Activated CD8-positive, alpha-beta memory T cell treated with anti-CD3 and anti-CD28 coated beads for 1 hour (primary cell): ENCODE measurements at places on chromosomes 12 and 14.

GRCh38 chr12:100348657-100349454 lies 8.0 kb upstream of the SLC17A8 start:
- DNase-seq: no peak

- DNase-seq: no peak
These were observed 108.0 kb upstream of the MAX start for GRCh38 chr14:65210118-65210821.

DNA sequence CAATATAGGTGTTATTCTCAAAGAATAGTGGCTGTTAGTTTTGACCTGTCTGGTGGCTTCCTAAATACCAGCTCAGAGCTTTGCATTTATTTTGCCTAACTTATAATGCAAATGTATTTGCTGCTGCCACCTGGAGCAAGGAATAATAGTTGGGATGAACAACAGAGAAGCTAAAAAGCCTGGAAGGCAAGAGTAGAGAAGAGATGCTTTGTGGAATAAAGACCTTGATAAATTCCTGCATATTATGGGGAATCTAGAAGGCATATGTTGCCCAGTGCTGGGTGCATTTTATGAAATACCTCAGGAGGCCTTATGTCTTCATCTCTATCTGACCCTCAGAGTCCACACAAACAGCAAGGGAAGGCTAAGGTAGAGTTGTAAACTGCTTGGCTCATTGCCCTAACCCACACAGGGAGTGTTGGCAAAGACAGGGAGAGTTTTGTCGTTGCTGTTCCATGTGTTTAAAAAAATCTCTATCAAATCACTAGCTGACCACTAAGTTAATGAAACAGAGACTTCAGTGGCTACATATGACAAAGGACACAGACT lies 53.7 kb upstream of the SCAF11 start:
- DNase-seq: no peak

DNA sequence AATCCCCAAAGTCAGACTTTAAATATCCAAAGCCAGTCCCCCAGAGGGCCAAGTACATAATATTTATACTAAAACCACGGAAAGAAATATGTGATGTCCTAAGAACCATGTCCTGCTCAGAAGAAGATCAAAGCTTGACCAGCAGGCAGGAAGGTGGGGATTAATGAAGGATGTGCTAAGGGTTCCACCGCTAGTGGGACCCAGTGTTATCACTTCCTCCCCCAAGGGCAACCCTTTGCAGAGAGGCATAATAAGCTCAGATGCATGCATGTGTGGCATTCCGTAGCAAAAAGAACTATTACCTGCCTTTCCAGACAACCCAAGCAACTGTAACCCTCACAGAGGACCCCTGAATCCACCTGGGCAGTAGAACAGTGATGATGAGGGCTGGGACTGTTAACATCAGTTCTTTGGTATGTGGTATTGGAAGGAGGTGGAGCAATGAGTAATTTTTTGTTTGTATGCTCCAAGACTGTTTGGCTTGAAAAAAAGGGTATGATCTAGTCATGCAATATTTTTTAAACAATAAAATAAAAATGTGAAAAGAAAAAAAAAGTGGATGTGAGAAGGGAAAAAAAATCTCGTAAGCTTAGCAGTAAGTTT lies 71.7 kb upstream of the ETV6 start:
- DNase-seq: no peak

DNA sequence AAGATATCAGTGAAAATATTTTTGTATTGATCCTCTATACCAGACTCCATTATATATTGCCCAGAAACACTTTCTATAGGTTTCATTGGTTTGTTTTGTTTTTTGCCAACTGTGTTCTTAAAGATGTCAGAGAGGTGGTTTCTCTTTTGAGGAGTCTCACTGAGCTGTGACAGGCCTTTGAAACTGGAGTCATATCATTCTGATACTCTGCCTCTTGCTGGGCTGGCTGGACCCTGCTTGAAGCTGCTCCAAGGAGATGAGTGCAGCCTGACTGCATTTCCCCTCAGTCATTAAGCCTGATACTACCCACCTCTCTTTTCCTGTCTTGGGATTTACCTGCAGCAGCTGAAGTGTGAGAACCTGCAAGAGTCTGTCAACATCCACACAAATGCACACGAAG lies 16.4 kb upstream of the TAS2R30 start:
- no peak for DNase-seq

GRCh38 chr12:26287671-26288381 lies 92.5 kb downstream of the SSPN start:
- DNase-seq: no peak

DNA sequence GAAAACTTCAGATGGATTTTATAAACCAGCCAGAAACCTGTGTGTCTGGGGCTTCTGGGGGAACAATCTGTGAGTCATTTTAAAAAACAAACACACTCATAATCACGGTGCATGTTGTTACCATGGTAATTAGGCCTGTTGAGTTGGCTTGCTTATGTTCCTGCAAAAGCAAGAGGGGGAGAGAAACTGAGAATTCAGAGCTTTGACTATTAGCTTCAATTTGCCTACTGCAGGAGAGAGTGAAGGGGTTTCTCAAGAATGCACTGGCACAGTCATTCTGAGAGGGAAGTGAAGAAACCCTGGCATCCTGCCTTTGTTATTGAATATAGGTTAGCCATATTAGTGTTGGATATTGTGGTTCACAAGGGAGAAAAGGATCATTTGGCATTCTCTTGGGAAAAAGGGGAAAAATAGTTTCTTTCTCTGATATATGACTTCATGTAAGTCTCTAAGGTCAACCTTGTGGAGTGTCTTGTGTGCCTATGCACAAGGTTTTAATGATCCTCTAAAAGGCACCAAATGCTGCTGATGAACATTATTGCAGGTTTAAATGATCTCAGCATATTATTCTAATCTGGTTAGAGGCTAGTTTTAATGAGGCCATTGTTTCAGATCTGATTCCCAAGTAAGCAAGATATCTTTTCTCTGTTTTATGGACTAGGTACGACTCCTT lies 12.9 kb downstream of the GNG2 start:
- no peak for DNase-seq

GRCh38 chr14:89146274-89146673 lies 270.8 kb downstream of the FOXN3 start:
- no peak for DNase-seq

DNA sequence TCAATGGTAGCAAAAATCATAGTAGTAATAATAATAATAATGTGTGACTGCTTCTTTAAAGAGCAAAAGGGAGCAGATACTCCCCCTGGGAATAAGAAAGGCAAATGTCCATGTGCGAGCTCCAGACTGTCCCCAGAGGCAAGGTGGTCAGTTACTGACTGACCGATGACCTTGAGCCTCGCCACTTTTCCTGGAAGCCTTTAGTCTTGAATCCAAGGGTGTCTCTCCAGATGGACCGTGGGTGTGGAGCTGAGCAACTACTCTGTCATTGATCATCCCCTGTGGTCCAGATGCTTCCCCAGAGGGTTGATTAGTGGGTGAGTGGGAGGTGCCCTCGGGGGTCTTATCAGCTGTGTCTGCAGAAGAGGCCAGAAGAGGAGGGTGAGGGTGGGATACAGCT lies 418.5 kb upstream of the TBX3 start:
- DNase-seq: no peak

DNA sequence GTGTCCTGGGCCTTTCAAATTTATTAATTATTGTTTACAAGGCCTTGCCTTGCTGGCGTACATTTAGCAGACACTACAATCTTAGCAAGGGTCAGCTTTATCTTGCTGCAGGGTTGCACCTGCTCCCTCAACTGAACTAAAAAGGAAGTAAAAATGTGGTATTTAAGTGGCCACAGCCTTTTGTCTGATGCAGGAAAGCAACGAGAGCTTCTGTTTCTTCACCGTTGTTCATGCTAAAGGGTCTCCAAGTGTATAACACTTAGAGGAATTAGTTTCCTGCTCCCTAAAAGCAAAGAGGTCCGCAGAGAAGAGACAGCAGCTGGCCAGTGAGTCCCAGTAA lies 62.8 kb upstream of the EGLN3 start:
- no peak for DNase-seq

GRCh38 chr14:94615823-94616570 lies 3.8 kb downstream of the SERPINA3 start:
- no peak for DNase-seq

DNA sequence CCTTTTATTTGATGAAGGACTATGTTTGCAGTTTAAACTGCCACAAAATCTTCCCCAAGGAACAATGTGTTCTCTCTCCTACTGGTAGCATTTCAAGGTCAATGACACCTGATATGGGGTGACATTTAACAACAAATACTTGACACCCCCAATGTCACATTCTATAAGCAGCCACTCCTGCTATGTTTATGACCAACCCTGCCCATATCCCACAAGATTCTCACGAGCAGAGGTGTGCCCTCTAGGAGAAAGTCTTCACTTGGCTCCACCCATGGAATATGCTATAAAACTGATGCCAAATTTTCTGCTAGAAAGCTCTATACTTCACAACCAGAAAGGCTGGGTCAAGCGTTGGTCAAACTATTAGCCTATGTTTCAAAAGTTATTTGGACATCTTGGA lies 105.6 kb upstream of the ARID2 start:
- DNase-seq: no peak

- no peak for DNase-seq
These were observed 30.3 kb downstream of the NDUFA12 start for GRCh38 chr12:94973221-94973620.

DNA sequence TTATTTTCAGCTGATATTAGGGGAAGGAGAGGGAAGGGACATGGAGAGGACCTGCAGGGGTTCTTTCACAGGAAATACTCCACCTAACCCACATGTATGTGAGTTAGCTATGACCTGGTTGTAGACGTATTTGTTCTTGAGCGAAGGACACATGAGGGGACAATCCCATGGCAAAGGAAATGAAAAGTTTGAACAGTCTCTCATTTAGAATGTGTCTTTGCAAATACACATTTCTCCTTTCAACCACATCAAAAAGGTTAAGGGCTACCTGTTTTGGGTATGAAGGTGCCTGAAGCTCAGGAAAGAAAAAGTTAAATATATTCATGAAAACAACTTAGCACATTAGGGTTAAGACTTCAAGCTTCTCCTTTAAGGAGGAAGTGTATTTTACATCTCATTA lies 7.4 kb downstream of the PYGL start:
- DNase-seq: no peak

GRCh38 chr14:96422992-96423391 lies 31.1 kb downstream of the AK7 start:
- DNase-seq: no peak

DNA sequence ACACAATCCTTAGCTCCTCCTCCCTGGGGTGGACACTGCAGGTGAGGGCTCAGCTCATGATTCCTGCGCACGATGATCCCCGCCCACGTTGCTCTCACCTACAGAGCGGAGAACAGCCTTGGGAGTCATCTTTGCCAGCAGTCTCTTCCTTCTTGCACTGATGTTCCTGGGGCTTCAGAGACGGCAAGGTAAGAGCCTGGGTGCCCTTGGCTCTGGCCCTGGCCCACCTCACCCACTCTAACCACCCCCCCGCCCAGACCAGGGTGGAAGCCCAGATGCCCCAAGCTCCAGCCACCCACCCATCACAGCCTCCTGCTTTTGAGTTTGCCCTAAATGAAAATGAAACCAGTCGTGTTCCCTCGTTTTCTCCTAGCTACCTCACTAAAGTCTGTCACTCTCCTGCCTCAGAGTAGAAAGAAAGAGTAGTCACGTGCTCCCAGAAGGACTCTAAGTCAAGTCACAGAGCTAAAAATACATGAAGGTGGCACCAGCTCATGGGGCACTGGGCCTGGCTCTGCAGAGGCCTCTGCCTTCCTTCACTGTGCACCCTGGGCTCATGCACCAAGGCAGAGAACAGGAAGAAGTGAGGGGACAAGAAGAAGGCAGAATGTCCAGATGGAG lies 9.0 kb downstream of the TAPBPL start:
- DNase-seq: no peak

DNA sequence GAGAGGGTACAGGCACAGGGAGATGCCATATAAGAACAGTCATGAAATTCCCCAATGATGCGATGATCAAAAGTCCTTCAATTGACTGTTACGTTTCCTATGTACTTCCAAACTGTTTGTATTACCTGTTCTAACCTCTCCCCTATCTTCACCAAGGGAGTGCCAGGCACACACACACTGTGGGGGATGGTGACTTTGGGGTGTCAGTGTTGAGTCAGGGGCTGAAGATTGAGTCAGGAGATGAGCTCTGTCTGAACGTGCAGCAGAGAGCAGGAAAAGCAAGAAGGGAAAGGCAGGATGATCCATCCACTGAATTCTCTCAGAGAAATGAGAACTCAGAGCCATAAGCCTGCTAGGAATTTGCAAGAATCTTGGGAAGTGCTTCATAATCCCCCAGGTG lies 153.4 kb downstream of the EFCAB11 start:
- no peak for DNase-seq

GRCh38 chr14:76405627-76406026 lies 29.7 kb downstream of the ESRRB start:
- no peak for DNase-seq

DNA sequence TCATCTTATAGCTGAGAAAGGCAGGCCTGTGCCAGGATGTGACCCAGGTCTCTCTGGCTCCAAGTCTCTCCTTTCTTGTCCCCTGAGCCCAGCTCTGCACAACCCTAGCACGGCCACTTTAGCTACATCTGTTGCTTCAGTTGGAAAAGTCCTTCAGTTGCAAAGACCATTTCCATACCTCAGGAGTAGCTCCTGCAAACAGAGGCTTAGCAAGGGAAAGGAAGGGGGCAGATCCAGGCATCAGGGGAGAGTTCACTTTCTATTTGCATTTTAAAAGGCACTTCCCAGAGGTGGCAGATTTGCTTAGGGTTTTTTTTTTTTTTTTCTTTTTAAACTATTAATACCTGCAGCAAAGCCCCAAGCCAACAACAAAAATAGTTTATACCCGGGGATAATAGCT lies 3.0 kb upstream of the PITPNM2 start:
- DNase-seq: no peak

GRCh38 chr14:56892959-56893358 lies 82.7 kb upstream of the OTX2 start:
- no peak for DNase-seq

- DNase-seq: no peak
These were observed 21.2 kb upstream of the CDKL1 start for GRCh38 chr14:50417853-50418252.

GRCh38 chr12:132388379-132389015 lies 59.1 kb upstream of the GALNT9 start:
- DNase-seq: no peak

- DNase-seq: no peak
These were observed 612.7 kb upstream of the ATP2B1 start for GRCh38 chr12:90321369-90321768.

DNA sequence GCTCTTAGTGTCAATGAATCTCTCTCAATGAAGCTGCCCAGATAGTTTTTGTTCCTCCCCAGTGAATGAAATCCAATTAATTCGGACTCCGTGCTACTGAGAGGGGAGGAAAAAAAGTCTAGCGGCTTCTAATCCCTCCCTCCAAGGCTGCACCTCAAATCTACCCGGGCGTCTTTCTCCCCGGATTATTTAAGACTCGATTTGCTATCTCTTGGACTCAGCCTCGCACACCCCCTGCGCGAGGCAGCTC lies 134 bp downstream of the DUSP6 start:
- DNase-seq: no peak

GRCh38 chr12:4037747-4038312 lies 164.6 kb upstream of the PARP11 start:
- DNase-seq: no peak

- no peak for DNase-seq
These were observed 67.6 kb upstream of the GNG2 start for GRCh38 chr14:51792809-51793208.
